ENCODE measurements at places on chromosomes 5 and 9.
A peak's percentile ranks its signal among the peaks of the same experiment; 100 is the strongest.

GRCh38 chr5:12526113-12526512 lies 621.9 kb upstream of the CTNND2 start:
- no peak for DNase-seq

DNA sequence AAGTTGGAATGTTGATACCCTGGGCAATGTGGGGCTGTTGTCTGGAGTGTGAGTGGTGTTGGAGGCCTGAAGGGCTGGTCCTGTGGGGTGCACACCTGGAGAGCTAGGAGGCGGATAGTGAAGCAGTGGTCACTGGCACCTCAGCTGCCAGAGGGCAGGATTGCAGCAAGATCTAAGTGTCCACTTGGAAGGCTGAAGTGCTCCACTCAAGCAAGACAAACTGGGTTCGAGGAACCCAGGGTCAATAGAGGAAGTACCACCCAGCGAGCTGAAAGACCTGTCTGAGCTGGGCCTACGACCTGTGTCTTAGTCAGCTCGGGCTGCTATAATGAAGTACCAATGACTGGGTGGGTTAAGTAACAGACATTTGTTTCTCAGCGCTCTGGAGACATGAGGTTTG lies 39.7 kb upstream of the TJP2 start:
- no peak for DNase-seq

DNA sequence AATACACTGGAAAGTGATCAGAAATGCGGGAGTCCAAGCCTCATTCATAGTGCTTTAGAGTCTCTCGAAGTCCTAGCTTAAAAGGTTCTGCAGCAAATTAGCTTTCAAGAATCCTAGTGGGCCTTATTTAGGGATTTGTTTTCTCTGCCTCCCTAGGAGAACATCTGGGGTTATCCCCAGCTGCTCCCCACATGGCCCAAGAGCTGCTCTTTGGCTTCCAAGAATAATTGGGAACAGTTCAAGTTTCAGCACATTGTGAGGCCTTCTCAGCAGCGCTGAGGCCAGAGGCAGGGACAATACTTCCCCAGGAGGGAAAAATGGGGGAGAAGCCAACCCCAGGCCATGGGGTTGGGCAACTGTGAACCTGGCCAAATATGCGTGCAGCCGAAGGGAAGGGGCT lies 108.7 kb downstream of the LIFR start:
- DNase-seq: no peak

GRCh38 chr9:13137426-13137825 lies 142.1 kb downstream of the MPDZ start:
- DNase-seq: no peak

DNA sequence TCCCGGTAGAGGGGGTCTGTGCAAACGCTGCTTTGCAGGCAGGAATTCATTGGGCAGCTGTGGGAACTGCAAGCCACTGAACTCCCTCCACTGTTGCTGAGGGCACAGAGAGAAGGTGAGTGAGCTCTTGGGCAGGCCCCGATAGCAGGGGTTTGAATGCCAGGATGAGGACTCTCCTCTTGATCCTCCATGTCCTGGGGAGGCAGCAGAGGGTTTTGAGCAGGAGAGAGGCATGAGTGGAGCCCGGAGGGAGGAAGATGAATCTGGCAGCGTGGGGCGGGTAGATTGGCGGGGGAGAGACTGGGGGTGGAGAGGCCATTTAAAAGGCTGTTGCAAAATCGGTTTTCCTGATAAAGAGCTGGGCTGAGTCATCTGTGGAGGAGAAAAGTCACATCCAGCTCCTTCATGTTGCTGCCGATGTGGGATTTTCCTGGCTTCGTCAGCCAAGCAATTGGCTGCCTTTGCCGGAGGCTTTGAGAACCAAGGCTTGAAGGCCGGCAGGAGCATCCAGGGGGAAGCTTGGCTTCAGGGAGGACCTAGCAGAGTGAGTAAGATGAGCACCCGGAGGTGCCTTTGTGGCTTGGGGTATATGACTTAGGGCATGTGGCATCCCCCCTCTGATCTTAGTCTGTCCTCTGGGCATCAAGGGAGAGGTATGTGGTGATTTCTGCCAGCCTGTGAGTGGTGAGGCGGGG lies at the start of gene SYNPO:
SYNPO (plus strand) TSS at position 350 of the 695 bp plus-strand sequence. CDS start 7,616 bp downstream, outside the sequence.
- DNase-seq: peak; percentile 74

DNA sequence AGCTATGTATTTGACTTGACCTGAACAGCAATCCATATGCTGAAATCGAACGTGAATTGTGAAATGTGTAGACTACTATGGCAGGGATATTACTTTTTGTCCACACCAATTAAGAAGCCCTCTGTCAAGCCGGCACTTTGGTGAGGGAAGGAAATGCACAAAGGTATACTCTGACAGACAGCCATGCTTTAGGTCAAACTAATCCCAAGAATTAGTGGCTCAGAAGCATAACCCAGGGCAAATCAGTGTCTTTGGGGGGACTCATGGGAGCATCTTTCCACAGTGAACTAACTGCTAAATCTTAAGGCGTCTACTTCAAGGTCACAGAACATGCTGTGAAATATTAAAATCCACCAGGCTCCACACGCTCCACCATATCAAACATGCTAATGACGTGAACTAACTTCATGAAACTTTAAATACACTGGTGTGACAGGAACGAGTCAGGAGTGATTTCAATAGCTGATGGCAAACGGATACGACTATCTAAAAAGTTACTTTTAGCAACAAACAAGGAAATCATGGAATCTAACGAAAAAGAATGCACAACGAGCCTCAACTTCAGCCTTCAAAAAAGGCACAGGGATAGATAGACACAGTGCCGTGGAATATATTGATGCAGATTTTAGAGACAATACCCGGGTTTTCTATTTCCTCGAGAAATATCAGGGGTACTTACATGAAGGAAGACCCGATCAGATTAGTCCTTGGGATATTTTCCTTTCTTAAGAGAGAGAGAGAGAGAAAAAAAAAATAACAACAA lies 527 bp downstream of the MEF2C start:
- DNase-seq: no peak

GRCh38 chr5:120306303-120306702 lies 157.8 kb upstream of the PRR16 start:
- DNase-seq: no peak

- no peak for DNase-seq
Observed at GRCh38 chr5:142876817-142877216, 106.6 kb downstream of the ARHGAP26 start.

DNA sequence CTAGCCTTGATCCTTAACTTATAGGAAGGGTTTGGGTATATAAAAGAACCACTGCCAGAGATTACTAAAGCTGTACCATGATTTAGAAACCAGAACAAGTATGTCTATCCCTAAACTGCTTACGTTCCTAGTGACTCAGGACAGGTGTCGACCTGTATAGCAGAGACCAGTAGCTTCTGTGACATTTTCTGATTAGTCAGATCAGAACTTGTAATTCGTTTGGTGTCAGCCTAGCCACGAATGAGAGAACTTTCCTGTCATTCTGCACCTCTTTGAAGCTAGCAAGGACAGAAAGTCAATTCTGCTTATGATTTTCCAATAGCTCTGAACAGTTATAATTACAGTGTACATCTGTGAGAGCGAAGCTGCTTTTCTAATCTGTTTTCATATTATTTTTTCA lies 39.5 kb downstream of the PRKACG start:
- DNase-seq: no peak

DNA sequence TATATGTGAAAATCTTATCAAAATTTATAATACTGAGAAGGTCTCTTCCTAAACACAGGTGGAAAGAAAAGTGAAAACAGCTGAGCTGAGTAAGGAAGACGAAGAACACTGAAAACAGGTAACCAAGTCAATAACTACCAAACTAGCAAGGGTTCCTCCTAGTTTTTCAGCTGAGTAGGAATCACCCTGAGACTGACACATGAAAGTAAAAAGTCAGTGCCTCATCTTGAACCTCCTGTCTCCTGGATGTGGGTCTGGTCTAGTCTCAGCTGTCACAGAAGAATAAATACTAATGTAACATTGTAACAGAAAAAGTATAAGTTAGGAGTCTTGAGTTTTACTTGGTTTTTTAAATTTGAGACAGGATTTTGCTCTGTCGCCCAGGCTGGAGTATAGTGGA lies 121.0 kb downstream of the MEF2C start:
- no peak for DNase-seq

GRCh38 chr9:135499326-135500070 lies 984 bp upstream of the MRPS2 start:
- DNase-seq: peak; percentile 41

- DNase-seq: no peak
Observed at GRCh38 chr5:143258559-143259253, 144.8 kb downstream of the NR3C1 start.

GRCh38 chr9:124480621-124480981 lies 26.6 kb downstream of the NR5A1 start:
- no peak for DNase-seq

DNA sequence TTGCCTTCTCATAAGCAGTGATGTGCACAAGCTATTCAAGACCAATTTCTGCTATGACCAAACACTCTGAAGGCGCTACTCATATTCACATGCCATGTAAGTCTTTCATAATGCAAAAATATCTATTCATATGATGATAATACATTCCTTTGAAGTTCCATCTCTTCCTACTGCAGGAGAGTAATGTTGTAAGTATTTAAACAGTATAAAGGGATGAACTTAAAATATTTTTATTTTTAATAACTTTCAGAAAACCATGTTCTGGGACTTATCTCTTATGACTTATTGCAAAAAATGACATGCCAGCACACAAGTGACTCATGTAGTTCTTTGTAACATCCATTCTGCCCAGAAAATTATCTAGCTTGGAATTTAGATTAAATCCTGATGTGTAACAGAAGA lies 376.4 kb downstream of the KCTD16 start:
- DNase-seq: no peak

GRCh38 chr5:2378108-2378507 lies 373.4 kb downstream of the IRX2 start:
- no peak for DNase-seq

- DNase-seq: no peak
Observed at GRCh38 chr5:124504081-124504916, 242.1 kb downstream of the ZNF608 start.

GRCh38 chr9:71909887-71910649 lies 925 bp downstream of the ABHD17B start:
- DNase-seq: no peak

DNA sequence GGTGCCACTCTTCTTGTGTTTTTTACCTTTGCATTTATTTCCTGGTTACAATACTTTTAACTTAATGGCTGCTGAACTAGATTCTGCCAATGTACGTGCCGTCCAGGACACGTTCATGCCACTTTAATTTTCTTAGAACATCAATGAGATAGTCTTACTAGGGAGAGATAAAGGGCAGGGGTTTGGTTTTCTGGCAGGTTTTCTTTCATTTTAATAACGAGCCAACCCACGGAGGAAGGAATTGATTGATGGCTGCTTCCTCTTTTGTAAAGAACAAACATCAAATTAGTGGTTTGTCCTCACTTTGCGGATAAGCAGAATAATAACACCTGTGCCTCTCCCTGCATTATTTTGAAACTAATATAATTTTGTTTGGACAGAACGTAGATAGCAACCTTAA lies 135.7 kb downstream of the DOCK8 start:
- no peak for DNase-seq

GRCh38 chr9:89591274-89592212 lies 13.3 kb upstream of the GADD45G start:
- DNase-seq: no peak

DNA sequence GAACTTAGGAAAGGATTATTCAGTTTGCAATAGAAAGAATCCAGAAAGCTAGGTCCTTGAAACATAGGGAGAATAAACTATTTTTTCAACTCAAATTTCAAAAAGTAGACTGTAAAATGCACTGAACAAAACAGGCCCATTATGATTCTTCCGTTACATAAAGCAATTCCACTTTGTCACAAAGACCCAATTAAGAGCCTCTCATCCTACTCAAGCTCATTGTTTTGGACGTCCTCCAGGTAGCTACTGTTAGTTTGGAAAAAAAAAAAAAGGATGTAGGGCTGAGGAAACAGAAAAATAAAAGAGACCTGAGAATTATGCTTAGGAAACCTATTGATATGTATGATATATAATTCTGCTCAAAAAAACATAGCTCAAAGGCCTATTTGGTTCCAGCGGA lies 74.0 kb downstream of the DIRAS2 start:
- no peak for DNase-seq

- no peak for DNase-seq
Observed at GRCh38 chr5:159040181-159040580, 59.5 kb downstream of the EBF1 start.

- DNase-seq: no peak
Observed at GRCh38 chr5:150277043-150277442, 12.5 kb downstream of the CAMK2A start.

DNA sequence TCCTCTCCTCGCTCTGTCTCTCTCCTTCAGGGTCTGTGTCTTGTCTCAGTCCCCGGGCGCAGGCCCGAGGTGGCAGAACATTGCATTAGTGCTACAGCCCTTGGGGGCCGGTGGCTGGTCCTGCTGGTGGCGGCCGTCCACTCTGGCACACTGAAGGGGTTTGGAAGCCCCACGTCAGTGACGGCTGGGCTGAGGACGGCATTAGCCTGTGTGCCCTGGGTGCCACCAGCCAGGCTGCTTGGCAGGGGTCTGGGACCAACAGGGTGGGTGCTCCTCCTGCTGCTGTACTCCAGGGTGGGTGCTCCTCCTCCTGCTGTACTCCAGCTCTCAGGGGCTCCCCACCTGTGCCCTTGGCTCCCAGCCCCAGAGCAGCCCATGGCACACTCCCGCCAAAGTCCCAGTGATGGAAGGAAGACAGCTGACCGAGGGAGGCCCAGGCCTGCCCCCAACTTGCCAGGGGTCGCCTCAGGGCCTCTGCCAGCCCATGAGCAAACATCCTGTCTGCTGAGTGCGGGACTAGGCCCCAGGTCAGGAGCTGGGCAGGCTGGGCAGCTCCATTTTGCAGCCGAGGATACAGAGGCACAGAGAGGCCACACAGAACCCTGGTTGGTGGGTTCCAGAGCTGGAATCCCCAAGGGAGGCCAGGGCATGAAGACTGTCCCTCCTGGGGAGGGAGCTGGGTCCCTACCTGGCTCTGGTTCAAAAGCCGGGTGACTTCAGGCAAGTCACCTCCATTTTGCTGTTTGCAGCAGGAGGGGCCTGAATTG lies 27.3 kb downstream of the SARDH start:
- no peak for DNase-seq

DNA sequence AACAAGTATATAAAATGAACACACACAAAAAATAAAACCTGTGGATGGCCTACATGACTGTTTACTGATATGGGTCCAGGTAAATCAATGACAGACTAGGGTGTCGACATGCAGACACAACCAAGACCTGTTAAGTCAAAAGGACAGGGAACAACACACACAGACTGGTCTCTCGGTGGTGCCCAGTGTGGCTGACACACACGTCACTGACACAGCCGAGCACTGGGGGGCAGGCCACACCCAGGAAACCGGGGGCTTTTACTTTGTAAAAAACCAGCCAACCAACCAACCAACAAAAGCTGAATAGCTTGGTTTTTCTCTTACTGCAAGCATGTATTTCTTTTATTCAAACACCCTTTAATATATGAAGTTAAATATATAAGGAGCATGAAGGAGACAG lies 5.0 kb downstream of the FAM163B start:
- DNase-seq: no peak

DNA sequence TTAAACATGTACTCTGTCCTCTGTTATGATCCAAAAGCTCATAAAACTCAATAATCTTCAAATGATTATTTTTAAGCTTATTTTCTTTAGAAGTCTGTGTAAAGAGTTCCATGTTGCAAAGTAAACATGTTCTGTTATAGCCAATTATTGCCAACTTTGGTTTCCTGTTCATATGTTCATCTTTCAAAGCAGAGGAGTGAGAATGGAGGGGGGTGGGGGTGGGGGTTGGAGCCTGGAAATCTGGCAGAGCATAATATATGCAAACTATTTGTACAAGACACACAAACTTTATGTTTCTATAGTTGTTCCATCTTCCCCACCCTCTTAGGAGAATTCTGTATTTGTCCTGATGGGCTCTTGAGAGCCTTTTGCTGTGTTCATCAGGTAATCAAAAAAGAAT lies 135.0 kb downstream of the STARD4 start:
- no peak for DNase-seq

Data from non-pigmented ciliary epithelial cell (primary cell).